ELF-1 (cell line): ENCODE measurements at places on chromosomes 1 and 21.
A peak's percentile ranks its signal among the peaks of the same experiment; 100 is the strongest.

DNA sequence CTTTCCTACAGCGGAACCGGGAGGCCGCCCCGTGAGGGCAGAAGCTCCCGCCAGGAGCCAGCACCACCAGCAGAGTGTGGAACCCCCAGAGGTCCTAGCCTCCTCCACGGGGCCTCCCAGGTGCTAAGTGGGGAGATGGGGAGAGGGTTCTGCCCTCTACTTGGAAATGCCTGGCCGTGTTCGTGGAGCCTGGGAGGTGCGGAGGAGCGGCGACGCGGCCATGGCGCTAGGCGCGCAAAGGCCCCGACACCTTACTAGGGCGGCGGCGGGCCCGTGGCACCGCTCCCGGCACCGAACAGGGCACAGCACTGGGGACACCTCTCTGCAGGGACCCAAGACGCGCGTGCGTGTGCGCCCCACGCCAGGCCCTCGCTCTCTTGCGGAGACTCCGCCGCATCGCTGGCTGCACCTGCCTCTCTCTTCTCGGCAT, 1.3 kb upstream of the CACNA1E start:
- DNase-seq: peak; percentile 10

DNA sequence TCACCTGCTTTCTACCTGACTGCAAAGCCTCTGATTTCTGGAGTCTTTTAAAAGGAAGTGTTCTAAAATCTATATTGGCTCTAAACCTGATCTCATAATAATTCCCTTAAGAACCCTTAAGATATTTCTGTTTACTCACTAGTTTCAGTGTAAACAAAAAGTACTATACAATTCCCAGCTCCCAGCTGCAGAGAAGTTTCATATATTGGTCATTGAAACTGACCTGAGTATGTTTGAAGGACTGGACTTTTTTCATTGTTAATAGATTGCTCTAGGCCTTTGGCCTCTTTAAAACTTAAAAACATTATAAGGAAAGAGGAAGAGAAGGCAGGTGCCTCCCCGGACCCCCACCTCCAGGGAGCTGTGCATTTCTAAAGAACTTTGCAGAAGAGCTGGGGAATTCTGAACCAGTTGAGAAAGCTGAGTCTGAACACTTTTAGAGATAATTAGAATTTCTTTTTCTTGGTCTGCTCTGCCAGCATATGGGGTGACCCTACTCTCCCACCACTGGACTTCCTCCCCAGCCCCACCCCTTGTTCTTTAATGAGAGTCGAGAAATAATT, 23.7 kb downstream of the CLIC6 start:
- no peak for DNase-seq

GRCh38 chr21:35965699-35966098, 94.6 kb downstream of the SETD4 start:
- no peak for DNase-seq

DNA sequence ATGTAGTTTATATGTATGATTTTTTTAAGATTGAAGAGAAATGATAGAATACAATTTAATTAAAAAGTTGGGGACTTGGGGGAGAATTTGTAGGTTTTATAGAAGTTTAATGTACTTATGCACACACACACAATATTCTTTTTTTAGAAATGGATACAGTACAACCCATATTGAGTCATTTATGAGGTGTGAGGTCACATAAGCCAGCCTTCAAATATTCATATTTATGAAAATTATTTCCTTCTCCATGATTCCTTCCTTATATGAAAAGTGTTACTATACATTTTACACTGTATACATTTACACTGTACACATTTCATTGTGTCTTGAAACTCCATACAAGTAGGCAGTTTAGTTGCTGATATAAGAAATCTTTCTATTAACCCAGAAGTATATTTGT, 96.2 kb upstream of the CHODL start:
- no peak for DNase-seq

DNA sequence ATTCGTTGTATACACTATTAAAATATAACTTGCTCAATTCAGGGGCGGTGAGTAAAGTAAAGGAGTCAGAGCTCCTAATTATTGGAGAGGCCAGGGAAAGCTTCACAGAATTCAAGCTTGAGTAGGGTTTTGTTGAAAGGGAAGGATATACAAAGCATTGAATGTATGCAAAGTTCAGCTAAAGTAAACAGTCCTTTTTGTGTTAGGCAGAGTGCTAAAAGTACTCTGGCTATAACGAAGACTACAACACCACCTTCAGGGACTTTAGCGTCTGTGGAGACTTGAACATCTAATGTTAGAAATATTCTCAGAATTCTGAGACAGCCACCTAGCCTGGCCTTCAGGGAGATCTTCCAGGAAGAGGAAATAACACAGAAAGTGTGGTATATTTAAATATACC, 1.1 kb downstream of the FALEC start:
- no peak for DNase-seq

DNA sequence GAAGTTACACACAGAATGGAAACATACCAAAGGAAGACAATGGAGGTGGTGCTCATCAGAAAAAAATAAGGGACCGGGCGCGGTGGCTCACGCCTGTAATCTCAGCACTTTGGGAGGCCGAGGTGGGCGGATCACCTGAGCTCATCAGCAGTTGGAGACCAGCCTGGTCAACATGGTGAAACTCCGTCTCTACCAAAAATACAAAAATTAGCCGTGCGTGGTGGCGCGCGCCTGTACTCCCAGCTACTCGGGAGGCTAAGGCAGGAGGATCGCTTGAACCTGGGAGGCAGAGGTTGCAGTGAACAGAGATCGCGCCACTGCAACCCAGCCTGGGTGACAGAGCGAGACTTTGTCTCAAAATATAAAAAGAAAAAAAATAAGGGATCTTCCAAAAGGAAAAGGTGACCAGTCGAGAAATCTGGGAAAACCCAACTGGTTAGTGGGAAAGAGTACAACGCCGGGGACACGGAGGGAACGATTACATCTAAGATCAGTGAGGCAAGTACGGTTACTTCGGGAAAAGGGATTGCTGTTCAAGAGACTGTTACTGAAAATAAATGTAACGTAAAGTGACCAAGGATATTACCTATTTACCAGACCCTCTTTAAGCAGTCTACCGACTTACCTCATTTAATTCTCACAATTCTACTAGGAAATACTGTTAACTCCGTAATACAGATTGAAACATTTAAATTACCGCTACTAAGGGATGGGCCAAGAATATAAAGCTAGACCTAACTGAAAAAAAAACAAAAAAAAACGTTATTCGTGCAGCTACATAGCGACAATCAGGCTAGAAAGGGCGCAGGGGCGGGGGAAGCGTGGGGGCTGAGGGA, 822 bp downstream of the CCT3 start:
- DNase-seq: peak; percentile 20
